ENCODE measurements at places on chromosomes 3 and 15.

- no peak for DNase-seq
Measured at GRCh38 chr15:78049691-78050440, 27.6 kb downstream of the TBC1D2B start.

DNA sequence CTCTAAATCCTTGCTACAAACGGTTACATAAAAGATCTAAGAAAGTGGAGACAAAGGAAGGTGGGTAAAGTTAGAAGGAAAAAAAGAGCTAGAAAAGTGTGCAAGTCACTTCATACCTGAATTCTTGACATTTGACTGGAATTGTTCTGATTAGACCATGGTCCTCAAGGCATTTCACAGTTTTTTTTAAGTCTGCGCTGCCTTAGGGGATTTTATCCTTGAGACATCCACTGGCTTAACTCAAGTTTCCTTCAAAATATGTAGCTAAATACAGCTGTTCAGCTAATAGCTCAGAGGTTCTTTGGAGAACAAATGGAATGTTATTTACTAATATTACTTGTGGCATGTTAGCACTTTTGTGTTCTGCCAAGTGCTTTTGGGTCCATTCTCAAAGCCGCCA lies 236.9 kb downstream of the TP63 start:
- no peak for DNase-seq

GRCh38 chr15:55564347-55565145 lies 23.6 kb downstream of the PYGO1 start:
- DNase-seq: no peak

- DNase-seq: no peak
Measured at GRCh38 chr3:38610436-38610835, 39.1 kb downstream of the SCN5A start.

- no peak for DNase-seq
Measured at GRCh38 chr3:174959556-174960065, 100.5 kb downstream of the NAALADL2 start.

- no peak for DNase-seq
Measured at GRCh38 chr3:64173563-64173962, 51.7 kb downstream of the PRICKLE2 start.

DNA sequence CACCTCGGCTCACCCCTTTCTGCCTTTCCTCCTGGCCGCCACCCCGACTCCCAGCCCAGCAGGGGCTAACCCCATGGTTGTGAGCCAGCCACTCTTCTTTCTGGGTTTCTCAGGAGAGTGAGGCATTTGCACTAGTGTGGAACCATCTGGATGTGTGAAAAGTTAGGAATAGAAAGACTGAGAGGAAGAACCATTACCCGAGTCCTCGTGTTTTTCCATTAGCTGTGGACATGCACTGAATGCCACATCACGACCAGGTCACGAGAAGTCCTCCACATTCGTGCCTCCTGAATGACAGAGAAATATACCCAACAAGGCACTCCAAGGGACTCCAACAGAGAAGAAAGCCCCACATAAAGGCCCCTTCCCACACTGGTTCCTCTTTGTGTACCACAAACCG lies 18.0 kb upstream of the RAD18 start:
- no peak for DNase-seq

- no peak for DNase-seq
Measured at GRCh38 chr3:167740961-167741587, 5.6 kb downstream of the SERPINI1 start.

DNA sequence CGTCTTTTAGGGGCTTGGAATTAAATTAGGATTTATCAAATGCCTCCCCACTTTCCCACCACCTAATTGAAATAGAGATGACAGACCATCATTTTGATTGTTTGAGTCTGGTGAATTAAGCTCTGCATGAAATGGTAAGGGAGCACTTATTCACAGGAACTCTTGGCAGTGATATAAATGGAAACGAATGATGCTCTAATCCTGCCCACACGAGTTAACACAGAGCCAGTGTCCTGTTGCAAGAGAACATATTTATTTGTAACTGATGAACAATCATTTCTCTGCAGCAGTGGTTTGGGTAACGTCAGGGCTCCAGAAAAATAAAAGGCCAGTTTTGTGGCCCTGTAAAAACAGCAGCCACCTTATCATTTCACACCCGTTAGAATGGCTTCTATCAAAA lies 163.3 kb downstream of the FEZF2 start:
- no peak for DNase-seq

DNA sequence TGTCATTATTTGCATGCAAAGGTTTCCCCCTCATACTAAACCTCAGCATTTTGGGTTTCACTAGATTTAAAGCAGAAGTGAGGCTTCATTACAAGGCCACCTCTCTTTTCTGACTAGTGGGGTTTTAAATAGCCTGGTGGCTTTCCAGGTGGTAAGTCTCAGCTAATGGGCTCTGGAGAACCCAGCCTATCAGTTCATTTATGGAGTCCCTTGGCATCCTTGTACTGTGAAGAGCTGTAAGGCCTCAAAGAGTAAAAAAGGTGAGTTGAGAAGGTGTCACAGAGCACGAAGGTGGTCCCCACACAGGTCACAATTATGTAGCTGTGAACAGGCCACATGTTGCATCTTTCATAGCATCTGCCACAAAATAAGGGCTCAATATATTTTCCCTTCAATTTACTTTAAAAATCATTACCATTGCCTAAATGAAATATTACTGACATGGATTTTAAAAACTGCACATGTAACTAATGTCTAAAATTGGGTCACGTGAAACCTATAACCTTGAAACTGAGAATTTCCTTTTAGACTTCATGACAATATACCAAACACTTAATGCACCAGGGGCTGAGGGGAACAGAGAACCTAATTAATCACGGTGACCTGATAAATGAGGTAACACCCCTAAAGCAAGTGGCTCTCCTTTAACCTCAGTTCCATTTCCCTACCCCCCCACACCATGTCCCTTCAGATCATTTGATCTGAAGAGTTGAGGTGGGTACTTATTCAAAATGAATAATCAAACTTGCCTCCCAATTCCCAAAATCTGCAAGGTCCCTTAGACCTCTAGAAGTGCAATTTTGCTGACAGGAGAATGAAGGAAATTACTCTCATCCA lies 1.3 kb downstream of the NGLY1 start:
- DNase-seq: no peak

GRCh38 chr3:41673650-41674049 lies 288.3 kb downstream of the ULK4 start:
- no peak for DNase-seq

Data from activated CD8-positive, alpha-beta memory T cell treated with anti-CD3 and anti-CD28 coated beads for 48 hours (primary cell).